ENCODE measurements at places on chromosomes 4 and X.

DNA sequence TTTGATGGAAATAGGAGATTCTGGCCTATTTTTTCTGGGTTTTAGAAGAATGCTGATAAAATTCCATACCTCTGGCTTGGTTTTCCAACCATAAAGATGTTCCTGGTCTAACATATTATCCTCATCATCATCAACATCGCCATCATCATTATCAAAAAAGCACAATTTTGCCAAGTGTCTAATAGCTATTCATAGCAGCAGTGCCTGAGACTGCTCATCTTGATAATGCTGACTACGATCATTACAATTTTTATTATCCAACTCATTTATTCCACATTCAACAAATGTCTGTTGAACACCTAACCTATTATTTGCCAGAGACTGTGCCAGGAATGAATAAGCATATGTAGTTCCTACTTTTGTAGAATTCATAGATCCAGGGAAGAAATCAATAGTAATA lies 303.5 kb upstream of the GATB start:
- peaks cover 27% of the 10 kb centered on the region for H3K4me1 ChIP-seq
- H3K4me3 ChIP-seq = peak overlapping the region; percentile 45
- no peak for DNase-seq
- H3K27ac ChIP-seq = no peak overlapping the region
- no peaks in the 10 kb centered on the region for H3K27me3 ChIP-seq

- H3K27ac ChIP-seq = no peak overlapping the region
- H3K4me1 ChIP-seq = no peaks in the 10 kb centered on the region
- peaks cover 1% of the 10 kb centered on the region for H3K36me3 ChIP-seq
- DNase-seq = no peak
Observed at GRCh38 chr4:6369035-6369434, 99.4 kb downstream of the WFS1 start.

- peak overlapping the region; percentile 97 for H3K27ac ChIP-seq
- peaks cover 13% of the 10 kb centered on the region for H3K36me3 ChIP-seq
- DNase-seq = no peak
- peak overlapping the region; percentile 75 for H3K4me3 ChIP-seq
- no peaks in the 10 kb centered on the region for H3K27me3 ChIP-seq
- H3K4me1 ChIP-seq = peaks cover 16% of the 10 kb centered on the region
Observed at GRCh38 chrX:24480400-24480865, 15.3 kb downstream of the PDK3 start.

DNA sequence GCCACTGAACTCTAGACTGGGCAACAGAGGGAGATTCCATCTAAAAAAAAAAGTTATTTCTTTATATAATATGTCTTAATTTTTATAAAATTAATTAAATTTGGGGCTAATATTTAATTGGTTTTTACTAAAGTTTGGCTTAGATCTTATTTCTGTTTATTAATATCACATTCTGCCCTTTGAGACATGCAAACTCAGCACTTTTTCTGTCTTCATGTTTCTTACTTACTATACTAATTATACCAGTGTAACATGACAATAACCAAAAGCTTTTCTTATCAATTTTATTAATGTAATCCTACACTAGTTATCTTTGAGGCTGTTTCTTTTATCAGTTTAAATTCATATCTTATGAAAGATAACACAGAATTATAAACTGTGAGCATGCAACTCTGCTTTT lies 475.9 kb upstream of the GRID2 start:
- H3K27ac ChIP-seq = no peak overlapping the region
- DNase-seq = no peak
- no peaks in the 10 kb centered on the region for H3K27me3 ChIP-seq

GRCh38 chr4:67593741-67594175 lies 35.2 kb downstream of the STAP1 start:
- H3K27me3 ChIP-seq = peaks cover 19% of the 10 kb centered on the region
- H3K27ac ChIP-seq = no peak overlapping the region
- no peaks in the 10 kb centered on the region for H3K4me1 ChIP-seq

DNA sequence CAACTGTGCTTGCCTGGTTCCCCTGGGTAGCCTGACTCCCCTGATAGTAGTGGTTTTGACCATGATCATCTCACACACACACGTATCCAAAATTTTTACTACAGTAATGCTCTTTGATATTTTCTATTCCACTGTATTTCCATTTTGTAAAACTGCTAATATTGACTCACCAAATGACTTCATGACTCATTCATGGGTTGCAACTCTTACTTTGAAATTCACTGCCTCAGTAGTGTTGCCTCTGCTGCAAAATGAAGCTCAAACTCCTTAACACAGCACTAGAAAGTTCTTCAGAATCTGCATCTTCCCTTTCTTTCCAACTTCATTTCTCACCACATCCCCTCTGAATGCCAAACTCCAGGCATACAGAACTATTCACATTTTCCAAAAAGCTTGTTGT lies 20.3 kb downstream of the QRFPR start:
- H3K27ac ChIP-seq = no peak overlapping the region
- no peak for DNase-seq
- H3K36me3 ChIP-seq = no peaks in the 10 kb centered on the region
- H3K4me1 ChIP-seq = no peaks in the 10 kb centered on the region

All from effector memory CD8-positive, alpha-beta T cell (primary cell).